Effector memory CD8-positive, alpha-beta T cell (primary cell): ENCODE measurements at places on chromosomes 11 and 22.

GRCh38 chr11:65290448-65291165 lies 24.1 kb upstream of the CDC42EP2 start:
- DNase-seq, result no peak

DNA sequence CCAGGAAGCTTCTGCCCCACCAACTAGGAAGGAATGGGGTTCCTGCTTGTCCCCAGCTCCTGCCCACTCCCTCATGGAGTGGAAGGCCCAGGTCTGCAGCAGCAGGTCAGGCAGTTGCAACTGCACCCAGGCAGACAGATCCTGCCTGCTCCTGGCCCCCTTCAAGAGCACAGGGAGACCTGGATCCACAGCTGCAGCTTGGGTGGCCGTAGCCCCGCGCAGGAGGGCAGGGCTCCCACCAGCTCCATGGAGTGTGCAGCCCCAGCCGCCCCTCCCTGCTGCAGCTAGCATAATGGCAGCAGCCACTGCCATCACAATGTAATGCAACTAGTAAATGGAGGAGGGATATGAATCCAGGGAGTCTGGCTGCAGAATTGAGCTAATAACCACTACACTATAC lies 187.5 kb upstream of the PLET1 start:
- DNase-seq, result no peak

GRCh38 chr11:17408026-17408425 lies 19.6 kb upstream of the KCNJ11 start:
- no peak for DNase-seq

DNA sequence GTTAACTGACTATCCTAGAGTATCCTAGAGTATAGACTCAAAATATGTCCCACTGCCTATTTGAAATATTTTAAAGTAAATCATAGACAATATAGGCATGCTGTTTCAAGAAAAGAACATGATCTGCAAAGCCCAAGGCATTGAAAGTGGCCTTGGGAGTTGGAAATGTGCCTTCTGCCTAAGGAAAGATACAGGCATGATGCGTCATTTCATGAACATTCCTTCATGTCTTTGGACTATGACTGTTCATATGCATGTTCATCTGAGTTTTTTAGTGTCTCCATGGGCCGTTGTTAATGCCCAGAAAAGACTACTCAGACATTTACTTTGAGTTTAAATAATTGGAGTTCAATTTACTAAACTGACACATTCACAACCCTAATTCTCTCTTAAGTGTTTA lies 69.7 kb upstream of the PRDM11 start:
- no peak for DNase-seq

DNA sequence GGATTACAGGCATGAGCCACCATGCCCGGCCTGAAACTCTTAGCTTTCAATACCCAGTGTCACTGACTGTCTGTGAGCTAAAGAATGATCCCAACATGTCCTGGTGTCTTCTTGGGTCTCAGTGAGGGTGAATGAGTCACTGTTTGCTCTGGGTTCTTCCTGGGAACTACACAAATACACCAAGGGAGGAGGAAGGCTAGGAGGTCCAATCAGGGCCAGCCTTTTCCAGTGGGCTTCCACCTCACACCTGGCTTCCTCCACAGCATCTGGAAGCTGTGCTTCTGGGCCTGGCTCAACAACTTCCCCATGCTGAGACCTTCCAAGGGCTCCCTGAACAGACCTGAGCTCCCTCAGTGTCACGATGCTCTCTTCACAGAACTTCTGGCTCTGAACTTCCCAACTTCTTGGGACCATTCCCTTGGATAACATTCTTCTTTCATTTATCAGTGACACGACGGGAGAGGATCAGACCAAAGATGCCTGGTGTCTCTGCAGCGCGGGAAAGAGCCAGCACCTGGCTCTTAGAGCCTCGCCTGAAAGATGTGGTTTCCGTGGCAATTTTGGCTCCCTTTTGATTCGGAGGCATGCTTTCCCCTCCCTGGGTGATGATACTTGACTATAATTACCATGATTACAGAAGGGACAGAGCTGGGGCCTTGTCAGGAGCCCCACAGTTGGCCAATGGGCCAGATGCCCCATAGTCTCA lies 22.3 kb upstream of the CHRM4 start:
- DNase-seq, result no peak
